ENCODE measurements at places on chromosomes 3 and 15.

DNA sequence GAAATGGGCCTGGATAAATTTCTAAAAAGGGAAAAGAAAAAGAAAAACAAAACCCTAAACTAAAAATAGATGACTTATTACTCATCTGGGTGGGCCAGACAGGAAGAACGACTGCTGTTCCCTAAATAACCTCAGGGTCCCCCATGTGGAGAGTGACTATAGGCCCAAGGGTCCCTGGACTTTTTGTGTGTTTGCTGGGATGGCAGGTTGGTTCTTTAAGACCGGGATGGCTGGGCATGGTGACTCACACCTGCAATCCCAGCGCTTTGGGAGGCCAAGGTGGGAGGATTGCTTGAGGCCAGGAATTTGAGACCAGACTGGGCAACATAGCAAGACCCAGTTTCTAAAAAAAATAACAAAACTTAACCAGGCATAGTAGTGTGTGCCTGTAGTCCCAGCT lies 43.8 kb upstream of the TRA2B start:
- no peak for DNase-seq

DNA sequence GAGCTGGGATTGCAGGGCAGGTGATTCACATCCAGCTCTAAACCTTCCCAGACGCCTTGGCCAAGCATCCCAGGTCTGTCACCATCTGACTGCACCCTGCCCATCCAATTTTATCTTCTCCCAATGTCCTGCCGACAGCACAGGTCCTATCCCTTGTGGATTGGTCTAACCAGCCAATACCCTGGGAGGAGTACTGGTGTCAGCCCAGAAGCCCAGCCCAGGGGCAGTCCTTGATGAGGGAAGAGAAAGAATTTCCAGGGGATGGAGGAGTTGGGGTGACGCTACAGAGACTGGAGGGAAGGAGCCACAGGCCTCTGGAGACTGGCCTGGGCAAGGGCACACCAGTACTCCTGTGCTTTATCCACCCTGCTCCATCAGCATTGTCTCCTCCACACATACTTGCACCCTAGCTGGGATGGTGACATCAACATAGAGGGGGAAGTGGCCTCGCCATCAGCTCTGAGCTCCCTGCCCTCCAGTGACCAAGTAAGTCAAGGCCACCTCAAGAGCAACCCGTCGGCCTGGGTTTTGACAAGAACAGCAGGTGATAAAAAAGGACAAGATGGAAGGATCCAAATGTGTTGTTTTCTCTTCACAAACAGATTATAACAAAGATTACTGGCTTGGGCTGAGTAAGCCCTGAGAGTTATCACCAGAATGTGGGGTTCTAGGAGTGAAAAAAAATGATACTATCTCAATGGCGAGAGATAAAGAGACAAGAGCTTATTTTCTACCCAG lies 114.6 kb downstream of the AQP9 start:
- no peak for DNase-seq

GRCh38 chr15:68580026-68580882 lies 1.5 kb downstream of the CORO2B start:
- DNase-seq: no peak

- DNase-seq: no peak
Observed at GRCh38 chr15:73755481-73755880, 2.3 kb upstream of the INSYN1 start.

DNA sequence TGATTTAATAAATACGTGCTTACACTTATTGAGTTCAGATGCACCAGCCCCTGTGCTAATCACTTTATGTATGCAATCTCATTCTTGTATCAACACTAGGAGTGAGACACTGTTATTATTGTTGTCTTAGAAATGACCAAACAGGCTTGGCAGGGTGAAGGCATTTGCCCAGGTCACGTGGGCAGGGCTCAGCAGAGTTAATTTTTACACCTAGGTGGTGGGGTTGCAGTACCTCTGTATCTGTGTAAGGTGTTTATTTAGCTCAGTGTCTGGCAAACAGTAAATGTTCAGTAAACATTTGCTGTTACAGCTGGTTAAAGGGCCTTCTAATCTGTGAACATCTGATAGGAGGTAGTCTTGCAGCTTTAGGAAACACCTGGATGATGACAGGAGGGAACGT lies 200.0 kb downstream of the CACNA2D3 start:
- DNase-seq: no peak

GRCh38 chr3:37145611-37146010 lies 28.8 kb downstream of the LRRFIP2 start:
- DNase-seq: no peak

GRCh38 chr3:131028844-131029243 lies 2.2 kb downstream of the NEK11 start:
- DNase-seq: no peak

DNA sequence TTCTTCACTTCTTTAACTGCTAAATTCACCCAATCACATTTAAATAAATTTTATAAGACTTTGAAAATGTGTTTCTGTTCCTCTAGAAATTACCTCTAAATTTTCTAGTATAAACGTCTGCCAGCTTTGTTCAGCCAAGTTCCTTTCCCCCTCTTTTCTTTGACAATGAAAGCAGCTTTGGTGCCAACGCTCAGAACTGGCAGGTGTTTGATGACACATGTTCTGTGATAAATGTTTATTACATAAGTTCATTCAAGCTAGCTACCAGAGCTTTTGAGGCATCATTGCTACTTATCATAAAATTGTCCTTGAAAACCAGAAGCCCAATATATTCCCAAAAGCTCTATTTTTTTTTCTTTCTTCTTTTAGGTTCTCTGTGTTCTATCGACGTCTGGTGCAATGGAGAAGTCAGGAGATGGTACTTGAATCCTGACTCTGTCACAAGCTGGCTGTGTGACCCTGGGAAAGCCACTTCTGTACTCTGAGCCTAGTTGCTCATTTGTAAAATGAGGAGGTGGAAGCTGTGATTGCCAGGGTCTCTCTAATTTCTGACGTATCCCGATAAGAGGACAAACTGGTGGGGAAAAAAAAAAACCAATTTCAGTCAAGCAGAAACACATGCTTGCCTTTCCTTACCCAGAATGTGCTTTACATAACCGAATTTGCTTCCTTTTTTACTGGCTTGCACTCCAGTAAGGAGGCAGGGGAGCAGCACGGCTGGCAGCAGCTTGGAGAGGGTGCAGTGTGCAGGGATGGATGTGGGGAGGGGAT lies 187.1 kb upstream of the LPP start:
- DNase-seq: no peak

GRCh38 chr15:32946210-32946609 lies 228.4 kb downstream of the GREM1 start:
- DNase-seq: no peak

All from hematopoietic multipotent progenitor cell treated with erythropoietin and hydrocortisone succinate and interleukin-3 and kit ligand, for 15 days (in vitro differentiated cells).